ENCODE measurements at places on chromosomes 13 and 19. TPM values are rescaled to one million over a fixed set of nuclear protein-coding genes. Genes with fewer than 3 reads are reported as not detected.

Gene KLC3
- total RNA-seq: not detected

DNA sequence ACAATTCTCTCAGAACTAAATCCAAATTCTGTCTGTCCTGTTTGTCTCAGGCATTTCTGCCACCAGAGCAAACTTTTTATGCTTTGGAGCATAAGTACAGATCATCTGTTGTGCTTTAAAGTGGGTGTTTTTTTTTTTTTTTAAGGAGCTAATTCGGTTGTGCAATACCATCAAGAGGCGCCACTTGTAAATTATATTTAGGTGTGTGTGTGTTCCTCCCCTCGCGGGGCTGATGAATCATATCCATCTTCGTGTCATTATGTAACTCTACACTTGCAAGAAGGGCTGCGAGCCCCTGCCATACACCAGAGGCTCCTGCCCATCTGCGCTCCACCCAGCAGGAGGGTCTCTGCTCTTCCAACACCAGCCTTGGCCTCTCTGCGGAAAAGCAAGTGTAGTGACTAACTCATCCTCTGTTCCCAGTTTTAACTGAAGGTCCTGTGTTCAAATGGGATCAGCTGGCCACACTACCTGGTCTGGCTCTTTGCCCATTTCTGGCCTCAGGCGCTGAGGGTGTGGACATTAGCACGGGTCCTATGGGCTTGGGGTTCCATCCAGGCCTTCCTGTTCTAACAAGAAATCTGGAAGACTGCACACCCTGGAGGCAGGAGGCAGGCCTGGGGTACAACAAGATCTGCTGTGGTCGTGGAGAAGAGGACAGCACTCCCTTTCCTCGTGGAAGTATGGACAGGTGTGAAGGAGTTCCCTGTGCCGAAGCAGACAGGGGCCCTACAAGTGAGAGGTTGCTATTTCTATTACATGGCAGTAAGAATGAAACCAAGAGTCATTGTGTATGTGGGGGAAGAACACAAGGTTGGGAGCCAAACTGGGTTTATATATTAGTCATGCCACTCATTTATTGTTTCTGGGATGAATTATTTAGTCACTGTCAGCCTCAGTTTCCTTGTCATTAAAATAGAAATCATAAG, 96.1 kb upstream of the MBNL2 start:
- no peak for DNase-seq

Gene DIRAS1
- total RNA-seq: 20.2 TPM

- DNase-seq: no peak
Measured at GRCh38 chr13:49457221-49457620, 13.1 kb downstream of the SETDB2 start.

- DNase-seq: no peak
Measured at GRCh38 chr13:79466872-79467271, 14.1 kb upstream of the NDFIP2 start.

DNA sequence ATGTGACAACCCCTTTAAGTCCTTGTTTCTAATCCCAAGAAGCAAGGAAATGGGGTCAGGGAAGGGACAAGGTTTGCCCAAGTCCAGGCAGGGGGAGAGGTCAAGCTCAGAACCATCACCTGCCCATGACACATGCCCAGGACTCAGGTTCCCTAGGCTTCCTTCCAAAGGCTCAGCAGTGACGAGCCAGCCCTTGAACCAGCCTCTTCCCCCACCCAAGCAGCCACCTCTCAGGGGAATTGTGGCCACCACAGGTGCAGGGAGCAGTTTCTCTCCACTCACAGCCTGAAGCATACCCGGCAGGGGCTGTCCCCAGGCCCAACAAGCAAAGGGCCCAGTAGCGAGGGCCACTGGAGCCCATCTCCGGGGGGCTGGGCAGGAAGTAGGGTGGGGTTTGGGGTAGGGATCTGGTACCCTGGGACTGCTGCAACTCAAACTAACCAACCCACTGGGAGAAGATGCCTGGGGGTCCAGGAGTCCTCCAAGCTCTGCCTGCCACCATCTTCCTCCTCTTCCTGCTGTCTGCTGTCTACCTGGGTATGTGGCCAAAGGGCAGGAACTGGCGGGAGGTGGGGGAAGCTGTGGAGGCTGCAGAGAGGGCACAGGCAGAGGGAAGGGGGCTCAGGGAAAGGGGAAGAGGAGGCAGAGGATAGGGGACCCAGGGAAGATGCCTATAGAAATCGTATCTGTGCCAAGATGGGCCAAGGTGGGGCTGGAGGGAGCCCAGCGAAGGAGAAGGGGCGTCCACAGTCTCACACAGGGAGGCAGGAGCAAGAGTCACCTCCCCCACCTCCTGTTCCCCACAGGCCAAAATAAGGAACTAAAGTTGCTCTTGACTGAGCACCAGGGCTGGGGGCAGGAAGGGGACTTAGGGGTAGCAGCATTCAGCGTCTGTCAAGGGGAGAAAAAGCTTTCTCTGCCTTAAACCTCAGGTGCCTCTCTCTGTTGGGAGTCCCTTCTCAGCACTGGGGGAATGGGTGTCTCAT, at the start of gene CD79A:
Gene CD79A, plus strand, starts transcription at position 433 of the 986 bp plus-strand sequence. Its CDS starts 26 bp downstream, at position 459.
- no peak for DNase-seq

Measured in chondrocyte (in vitro differentiated cells).